ENCODE measurements at places on chromosomes 1 and 21.

- DNase-seq, result no peak
Observed at GRCh38 chr1:221066351-221067001, 187.2 kb downstream of the HLX start.

DNA sequence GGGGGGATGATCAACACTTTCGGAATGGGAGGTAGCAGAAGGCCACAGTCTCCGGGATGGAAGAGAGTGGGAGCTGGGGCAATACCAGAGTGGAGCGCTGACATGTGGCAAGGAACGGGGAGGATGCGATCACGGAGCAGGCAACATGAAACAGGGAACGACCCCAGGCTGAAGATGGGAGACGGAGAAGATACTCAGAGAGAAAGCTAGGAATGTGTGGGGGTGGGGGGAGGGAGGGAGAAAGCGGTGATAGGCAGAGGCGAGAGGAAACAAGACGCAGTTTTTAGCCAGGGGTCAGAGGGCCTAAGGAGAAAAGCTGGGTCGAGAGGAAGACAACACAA is 577 bp downstream of the RAB3GAP2 start:
- no peak for DNase-seq

- no peak for DNase-seq
Observed at GRCh38 chr1:29179641-29180184, 2.0 kb downstream of the SRSF4 start.

GRCh38 chr1:87201768-87202167 is 126.9 kb upstream of the LMO4 start:
- DNase-seq, result no peak

- DNase-seq, result no peak
Observed at GRCh38 chr1:40704817-40705733, 13.6 kb downstream of the NFYC start.

- DNase-seq, result no peak
Observed at GRCh38 chr1:201791779-201792173, 37.2 kb upstream of the IPO9 start.

- peak; percentile 58 for DNase-seq
Observed at GRCh38 chr1:203406446-203407045, 55.6 kb upstream of the FMOD start.

GRCh38 chr1:178224358-178224757 is 130.5 kb downstream of the RASAL2 start:
- no peak for DNase-seq

DNA sequence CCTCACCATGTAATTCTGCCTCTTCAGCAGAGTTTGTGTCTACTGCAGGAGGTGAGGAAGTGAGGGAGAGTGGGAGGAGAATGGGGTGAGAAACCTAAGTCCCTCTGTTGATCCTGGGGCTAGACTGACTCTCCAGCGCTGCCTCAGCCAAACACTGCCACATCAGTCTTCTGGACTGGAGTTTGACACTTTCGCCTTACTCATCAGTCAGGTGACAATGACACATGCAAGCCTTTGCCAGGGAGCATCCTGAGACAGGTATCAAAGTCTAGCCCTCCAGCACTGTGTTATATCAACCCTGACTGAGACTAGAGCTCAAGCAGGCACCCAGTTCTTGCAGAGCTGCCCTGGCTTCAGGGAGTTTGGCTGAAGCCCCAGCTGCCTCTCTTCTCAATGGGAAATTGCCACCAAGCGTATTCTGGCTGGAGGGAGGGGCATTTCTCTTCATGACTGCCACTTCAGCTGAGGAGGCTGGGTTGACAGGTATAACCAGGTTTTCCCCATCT is 33.3 kb upstream of the SUCO start:
- DNase-seq, result no peak

DNA sequence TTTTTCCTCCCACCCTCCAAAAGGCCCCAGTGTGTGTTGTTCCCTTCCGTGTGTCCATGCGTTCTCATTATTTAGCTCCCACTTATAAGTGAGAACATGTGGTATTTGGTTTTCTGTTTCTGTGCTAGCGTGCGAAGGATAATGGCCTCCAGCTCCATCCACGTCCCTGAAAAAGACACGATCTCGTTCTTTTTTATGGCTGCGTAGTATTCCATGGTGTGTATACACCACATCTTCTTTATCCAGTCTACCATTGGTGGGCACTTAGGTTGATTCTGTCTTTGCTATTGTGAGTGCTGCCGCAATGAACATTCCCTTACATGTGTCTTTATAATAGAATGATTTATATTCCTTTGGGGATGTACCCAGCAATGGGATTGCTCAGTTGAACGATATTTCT is 177.8 kb downstream of the ETS2 start:
- DNase-seq, result no peak

DNA sequence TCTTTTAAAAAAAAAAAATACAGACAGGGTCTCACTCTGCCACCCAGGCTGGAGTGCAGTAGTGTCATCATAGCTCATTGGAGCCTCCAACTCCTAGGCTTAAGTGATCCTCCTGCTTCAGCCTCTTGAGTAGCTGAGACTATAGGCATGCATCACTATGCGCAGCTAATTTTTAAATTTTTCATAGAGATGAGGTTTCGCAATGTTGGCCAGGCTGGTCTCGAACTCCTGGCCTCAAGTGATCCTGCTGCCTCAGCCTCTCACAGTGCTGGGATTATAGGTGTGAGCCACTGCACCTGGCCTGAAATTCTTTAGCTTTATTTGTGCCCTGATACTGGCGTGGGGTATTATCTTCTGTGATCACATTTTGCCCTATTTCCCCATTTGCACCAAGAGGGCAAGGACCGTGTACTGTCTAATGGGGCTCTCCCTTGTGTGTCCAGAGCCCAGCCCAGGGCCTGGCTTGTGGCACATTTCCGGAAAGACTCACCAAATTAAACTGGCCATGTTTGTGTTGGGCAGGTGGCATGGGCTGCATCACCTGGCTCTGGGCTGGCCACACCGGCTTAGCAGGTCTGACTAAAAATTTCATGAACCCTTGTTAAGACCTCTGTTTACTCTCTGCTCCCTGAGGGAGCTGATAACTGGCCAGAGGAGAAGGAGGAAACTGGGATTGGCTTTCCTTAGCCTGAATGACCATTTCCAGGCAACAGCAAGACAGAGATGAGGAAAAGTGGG is 32.2 kb downstream of the TRIM62 start:
- DNase-seq, result no peak

DNA sequence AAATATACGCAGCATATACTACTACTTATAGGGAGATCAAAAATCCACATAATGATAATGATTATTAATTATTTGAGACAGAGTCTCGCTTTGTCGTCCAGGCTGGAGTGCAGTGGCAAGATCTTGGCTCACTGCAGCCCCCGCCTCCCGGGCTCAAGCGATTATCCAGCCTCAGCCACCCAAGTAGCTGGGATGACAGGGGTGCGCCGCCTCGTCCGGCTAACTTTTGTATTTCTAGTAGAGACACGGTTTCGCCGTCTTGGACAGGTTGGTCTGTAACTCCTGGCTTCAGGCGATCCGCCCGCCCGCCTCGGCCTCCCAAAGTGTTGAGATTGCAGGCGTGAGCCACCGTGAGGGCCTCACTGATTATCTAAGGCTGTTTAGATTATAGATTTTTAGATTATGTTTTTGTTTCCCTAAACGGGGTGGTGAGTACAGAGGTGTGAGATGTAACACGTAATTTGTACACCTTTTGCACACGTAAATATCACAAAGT is 548 bp upstream of the SLC25A33 start:
- DNase-seq, result peak; percentile 33

GRCh38 chr21:39386194-39386593 is 37.3 kb upstream of the HMGN1 start:
- peak; percentile 56 for DNase-seq

DNA sequence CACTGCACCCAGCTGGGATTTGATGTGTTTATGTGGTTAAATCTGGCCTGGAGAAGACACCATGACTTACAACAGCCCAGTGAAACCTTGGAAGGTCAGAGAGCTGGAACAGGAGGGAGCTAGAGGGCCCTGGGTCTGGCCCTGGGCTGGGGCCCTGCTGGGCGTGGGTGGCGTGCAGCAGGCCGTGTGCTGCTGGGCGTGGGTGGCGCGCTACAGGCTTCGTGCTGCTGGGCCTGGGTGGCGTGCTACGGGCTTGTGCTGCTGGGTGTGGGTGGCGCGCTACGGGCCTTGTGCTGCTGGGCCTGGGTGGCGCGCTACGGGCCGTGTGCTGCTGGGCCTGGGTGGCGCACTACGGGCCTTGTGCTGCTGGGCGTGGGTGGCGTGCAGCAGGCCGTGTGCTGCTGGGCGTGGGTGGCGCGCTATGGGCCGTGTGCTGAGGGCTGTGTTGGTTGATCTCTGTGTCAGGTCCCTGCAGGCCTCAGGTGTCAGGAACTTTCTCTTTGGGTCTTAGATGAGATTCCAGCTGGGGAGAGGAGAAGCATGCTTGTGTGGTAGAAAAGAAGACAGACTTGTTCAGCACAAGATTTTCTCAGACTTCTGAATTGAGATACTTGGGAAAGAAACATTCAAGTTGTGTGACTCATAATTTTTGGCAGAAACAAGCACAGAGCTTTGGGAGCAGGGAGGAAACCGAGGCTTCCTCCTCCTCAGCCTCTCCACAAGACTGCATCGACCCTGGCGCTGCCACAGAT is 66.0 kb downstream of the COL18A1 start:
- DNase-seq, result peak; percentile 42

GRCh38 chr1:55572878-55573734 is 357.9 kb upstream of the USP24 start:
- DNase-seq, result no peak

DNA sequence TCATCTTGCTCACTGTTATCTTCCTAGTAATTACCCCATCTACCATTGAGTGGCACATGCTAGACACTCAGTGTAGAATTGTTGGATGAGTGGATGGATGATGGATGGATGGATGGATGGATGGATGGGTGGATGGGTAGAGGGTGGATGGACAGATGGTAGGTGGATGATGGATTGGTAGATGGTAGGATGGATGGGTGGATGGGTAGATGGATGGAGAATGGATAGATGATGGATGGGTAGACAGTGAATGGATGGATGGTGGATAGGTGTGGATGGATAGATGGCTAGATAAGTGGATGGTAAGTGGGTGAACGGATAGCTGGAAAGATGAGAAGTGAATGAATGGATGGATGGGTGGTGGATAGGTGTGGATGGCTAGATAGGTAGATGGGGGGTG is 165.3 kb upstream of the KLHDC7A start:
- DNase-seq, result no peak

- DNase-seq, result no peak
Observed at GRCh38 chr1:5744341-5744740, 247.9 kb downstream of the NPHP4 start.

- no peak for DNase-seq
Observed at GRCh38 chr1:230210326-230210980, 143.4 kb downstream of the GALNT2 start.

- DNase-seq, result no peak
Observed at GRCh38 chr1:172482044-172482443, 38.2 kb upstream of the PIGC start.

DNA sequence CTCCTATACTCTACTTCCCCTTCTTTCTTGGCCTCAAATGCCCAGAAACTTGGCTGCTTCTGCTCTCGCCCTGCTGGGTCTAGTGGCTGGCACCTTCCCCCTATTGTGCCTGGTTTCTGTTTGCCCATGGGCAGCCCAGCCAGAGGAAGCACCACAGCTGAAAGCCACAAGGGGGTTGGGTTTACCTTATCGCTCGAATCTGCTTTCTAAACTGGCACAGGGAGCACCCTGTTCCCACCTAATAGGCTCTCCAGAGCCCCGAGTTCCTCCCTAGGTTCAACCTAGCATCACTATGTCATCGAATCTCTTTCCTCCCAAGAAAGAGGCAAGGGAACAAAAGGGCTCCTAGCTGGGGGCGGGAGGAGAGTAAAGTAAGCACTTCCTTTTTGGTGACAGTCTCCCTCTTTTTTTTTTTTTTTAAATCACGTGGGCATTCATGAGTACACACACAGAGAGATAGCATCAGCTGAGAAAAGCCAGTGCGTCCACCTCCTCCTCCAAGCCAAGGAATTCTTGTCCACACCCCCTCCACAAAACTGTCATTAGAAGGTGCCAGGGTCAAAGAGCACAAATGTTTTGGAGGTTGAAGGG is 72.8 kb downstream of the PLEKHA6 start:
- DNase-seq, result no peak

DNA sequence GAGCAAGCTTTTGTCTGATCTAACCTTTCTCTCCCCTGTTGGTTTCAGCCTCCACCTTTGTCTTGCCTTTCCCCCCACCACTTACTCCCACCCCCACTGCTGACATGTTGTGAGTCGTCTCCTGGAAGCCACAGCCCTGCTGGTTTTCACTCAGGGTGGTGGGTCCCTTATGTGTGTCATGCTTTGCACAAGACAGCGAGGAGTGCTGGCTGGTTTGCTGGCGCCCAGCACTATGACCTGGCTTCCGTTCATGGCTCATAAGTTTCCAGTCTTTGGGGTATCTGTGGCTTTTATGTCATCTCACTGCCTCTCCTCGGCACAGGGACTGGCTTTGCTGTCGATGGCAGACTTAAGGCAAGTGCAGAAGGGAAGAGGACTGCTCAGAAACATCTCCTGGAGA is 177.7 kb downstream of the KIF26B start:
- no peak for DNase-seq

DNA sequence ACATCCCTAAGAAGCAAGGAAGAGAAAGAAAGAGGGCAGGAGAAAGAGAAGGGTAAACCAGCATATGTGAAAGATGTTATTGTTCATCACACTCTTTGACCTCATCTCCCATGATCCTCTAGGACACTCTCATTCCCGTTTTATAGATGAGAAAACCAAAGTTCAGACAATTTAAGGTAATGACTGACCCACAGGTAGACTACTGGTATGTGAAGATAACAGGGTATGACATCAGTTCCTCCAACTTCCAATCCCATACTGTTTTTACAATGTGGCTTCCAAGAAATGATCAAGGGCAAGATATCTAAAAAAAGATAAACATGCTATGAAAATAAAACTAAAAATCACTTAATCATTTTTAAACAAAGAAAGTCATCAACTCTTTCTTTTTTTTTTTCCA is 95.2 kb upstream of the TNFSF4 start:
- DNase-seq, result no peak

- DNase-seq, result no peak
Observed at GRCh38 chr1:59173721-59174120, 123.2 kb upstream of the FGGY start.

DNA sequence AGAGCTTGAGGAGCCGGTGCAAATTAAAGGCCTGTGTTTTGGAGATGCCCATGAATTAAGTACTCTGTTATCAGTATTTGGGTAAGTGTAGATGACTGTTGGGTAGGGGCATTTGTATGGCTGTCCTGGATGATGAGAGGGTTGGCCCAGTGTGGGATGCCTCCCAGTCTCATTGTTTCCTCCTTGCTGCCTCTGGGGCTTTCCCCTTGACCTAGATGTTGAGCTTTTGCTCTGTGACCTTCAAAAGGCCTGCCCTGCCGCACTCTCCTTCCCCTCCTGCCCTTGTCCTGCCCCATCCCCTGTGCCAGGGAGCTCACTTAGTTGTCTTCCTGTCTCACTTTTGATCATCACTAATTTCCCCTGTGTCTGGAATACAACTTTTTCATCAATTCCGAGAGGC is 10.0 kb downstream of the GALNT2 start:
- no peak for DNase-seq

GRCh38 chr1:91736715-91737615 is 149.0 kb downstream of the TGFBR3 start:
- no peak for DNase-seq
